ENCODE measurements at places on chromosomes 3 and 15.

- no peak for DNase-seq
These were observed 7.6 kb upstream of the MUSTN1 start for GRCh38 chr3:52842424-52842823.

- DNase-seq = no peak
These were observed 169.4 kb downstream of the FNDC3B start for GRCh38 chr3:172208586-172209332.

- DNase-seq = no peak
These were observed 27.0 kb downstream of the CCNL1 start for GRCh38 chr3:157132936-157133335.

DNA sequence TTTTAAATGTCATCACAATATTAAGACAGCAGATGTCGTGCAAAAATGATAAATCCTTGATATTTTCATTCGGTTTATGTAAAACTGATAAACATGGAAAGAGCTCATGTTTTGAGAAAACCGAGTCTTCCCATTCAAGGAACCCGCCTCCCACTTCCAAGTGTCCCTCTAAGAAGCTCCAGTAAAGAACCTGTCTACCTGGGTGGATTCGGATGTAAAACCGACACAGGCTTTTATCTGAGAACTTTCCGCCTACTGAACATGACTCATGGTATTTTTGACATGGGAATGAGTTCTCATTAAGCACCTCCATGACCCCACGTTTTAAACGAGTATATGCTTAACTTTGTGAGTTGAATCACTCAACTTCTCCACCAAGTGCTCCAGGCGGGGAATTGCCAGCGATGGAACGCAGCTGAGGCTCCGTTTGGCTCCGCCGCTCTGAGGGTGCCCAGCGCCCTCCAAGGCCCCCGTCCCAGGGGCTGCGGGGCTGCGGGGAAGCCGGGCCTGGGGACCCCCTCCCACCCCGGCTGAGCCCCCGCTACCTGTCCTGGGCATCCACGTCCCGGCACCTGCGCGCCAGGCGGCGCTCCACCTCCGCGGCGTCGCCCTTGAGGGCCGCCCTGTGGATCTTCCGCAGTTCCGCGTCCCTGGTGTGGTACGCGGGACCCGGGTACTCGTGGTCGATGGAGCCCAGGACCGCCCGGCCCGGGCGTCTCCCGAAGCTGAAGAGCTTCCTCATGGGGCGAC is 119.9 kb downstream of the LMLN start:
- DNase-seq = peak; percentile 9

DNA sequence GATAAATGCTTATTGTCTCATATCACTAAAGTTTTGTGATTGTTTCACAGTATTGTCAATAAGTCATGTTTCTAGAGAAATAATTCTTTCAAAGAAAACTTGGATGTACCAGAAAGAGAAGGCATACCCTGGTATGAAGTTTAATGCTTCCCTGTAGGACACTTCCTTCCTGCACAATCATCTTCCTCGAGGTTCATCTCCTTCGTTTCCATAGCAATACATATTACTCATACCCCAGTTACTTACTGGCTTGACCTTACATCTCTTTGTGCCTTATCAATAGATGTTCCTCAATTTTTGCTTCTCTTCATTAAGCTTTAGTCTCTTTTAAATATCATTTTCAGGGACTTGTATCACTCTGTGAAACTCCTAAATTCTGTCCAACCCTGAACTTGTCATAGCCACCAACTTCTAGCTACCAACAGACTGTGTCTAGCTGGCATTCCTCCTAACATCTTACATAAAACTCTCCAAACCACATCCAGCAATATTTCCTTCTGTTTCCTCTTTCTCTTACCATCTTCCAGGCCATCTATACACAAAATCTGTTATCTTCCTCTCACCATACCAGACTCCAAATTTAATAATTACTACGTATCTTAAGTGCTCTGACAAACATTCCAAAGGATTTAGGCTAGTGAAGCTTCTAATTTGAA is 134.3 kb downstream of the GADL1 start:
- DNase-seq = no peak

DNA sequence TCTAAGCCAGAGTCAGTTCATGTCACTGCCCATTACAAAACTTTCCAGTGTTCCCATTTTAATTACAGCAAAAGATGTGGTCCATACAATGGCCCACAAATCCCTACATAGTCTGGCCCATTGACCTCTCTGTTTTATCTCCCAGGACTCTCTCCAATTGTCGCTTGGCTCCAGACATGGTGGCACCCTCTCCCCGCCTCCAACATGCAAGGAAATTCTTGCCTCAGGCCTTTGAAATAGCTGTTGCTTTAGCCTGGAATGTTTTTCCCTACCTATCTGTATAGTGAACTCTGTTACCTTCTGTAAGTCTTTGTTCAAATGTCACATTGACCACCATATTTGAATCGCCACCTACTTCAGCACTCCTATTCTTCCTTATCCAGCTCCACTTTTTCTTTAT is 377.3 kb upstream of the MCTP2 start:
- DNase-seq = no peak

DNA sequence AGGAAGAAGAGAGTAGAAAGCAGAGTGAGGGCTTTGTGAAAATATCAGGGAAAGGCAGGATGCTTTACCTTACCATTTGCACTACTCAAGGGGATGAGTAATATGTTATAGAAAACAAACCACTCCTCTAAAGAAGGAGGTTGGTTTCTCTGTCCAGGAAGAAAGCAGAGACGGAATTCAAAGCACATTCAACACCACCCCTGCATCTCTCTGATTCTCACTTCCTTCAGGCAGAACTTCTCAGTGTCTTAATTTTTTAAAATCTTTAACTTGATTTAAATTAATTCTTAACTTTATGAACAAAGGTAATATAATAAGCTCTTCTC is 82.4 kb downstream of the NR2F2 start:
- no peak for DNase-seq

- DNase-seq = no peak
These were observed 276.7 kb downstream of the SLC9A9 start for GRCh38 chr3:143571548-143571947.

DNA sequence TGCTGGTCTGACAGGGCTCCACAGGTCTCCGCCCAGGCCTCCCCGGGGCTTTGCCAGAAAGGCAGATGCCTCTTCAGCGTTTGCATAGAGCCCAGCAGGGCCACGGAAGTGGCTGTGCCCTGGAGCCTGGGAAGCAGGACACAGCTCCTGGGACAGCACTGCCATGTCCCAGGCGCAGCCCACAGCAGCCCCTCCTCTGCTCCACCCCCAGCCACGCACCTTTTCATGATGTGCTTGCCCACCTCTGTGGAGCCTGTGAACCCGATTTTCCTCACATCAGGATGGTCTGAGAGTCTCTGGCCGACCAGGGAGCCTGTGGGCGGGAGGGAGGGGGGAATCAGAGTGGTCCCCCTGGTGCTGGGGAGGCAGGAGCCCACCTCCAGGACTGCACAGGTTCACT is 33.9 kb upstream of the SLC41A3 start:
- DNase-seq = no peak

- no peak for DNase-seq
These were observed 1.9 kb downstream of the NEIL1 start for GRCh38 chr15:75348562-75349350.

DNA sequence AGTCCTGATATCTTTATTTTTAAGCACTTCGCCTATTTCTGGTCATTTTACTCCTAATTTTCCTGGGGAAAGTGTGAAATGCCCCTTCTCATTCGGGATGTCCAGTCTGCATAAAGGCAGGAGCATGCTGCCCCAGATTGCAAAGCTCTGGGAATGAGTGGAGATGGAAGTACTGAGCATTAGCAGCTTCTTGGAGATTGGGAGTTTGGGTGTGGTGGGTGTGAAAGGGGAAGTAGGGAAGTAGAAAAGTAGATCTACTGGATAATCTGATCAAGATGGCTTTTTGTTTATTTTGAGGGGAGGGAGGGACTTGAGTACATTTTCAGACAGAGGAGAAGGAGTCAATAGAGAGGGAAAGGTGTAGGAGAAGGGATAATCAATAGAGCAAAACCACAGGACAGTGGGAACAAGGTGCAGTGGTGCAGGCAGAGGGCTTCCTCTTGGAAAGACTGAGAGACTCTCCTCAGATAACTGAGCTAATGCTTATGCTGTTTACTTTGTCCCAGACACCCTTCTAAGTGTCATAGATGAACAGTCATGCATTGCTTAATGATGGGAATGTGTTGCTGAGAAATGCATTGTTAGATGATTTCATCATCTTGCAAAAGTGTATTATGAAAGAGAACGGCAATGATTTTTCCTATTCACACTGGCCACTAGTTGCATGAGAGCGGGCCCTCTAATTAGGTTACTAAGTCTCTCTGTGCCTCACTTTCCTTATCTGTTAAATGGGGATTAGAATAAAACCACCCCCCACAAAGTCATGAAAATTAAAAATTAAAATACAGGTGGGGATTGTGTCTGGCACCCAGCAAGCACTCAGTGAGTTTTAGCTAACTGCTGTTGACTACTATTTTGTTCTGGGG is 45.5 kb downstream of the PHLDB2 start:
- DNase-seq = peak; percentile 73

GRCh38 chr3:128859630-128860029 is 19.8 kb upstream of the ACAD9 start:
- no peak for DNase-seq

DNA sequence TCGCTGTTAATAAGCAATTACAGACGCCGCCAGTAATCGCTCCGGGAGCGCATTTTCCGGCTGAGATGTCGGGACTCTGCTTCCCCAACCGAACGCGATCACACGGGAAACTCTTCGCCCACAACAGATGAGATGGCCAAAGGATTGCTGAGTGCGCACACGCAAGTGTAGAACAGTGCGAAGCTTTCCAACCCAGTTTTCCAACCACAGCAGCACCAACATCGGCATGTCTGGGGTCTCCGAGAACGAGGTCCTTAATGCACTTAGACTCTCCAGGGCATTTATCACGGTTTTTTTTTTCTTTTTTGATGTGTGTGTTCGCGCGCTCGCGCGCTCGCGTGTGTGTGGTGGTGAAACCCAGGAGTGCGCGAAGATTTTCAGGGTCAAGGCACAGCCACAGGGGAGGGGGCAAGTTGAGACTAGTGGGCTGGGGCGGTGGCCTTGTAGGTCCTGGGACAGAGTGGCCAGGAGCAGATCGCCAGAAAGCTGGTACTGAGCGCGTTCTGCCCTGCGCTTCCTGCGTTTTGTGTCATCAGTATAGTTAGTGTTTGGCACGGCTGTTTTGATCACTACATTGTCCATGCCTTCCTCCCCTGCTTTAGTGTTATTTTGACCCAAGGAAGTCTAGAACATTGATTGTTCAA is 1.8 kb upstream of the EOMES start:
- DNase-seq = no peak

DNA sequence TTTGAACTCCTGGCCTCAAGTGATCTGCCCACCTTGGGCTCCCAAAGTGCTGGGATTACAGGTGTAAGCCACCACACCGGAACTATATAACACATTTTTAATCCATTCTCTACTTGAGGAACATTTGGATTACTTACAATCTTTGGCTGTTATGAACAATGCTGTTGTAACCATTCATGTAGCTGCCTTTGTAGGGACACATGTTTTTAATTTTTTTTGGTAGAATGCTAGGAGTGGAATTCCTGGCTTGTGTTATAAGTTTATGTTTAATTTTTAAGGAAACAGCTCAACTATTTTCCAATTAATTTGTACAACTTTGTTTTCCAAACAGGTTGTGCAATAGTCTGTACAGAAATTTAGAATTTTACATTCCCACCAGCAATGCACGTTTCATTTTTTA is 51.7 kb downstream of the GPR149 start:
- no peak for DNase-seq

DNA sequence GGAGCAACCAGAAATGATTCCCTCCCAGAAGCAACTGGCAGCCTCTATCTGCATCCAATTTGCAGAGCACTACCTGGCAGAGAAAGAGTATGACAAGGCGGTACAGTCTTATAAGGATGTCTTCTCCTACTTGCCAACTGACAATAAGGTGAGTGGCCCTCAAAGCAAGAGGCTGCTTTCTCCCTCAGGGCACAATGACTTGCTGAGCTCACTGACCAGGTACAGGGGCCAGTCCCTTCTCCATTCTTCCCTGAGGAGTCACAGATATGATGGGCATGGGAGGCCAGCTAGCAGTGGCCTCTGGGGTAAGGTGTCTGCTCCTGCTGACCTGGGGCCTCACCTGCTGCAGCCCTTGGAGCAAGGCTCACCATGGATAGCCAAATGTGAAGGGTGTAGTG is 20.3 kb downstream of the CSRNP1 start:
- DNase-seq = no peak

- DNase-seq = no peak
These were observed 78.1 kb upstream of the PRICKLE2 start for GRCh38 chr3:64303401-64303800.

GRCh38 chr3:50221411-50222168 is 14.4 kb upstream of the GNAI2 start:
- DNase-seq = no peak

DNA sequence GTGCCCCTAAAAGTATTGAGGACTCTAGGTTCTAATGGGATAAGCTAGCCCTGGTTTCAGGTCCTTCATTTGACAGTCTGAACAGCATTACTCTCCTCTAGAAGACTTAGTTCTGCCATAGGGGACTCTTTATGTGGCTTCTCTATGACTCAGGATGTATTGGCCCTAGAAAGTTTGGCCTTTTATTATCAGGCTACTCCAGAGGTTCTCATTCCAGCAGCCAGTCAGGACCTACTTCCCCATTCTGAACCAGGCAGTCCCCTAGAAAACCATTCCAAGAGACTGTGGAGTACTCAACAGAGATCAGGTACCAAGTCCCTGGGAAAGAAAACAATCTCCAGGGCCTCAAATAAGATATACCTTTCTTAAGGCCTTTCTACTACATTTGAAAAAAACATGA is 157.9 kb upstream of the TSPAN3 start:
- DNase-seq = no peak

GRCh38 chr3:9809615-9810432 is at the start of gene TTLL3:
Gene TTLL3 (plus strand): TSS chr3:9810262. CDS start chr3:9810662, 400 bp downstream.
- DNase-seq = no peak

GRCh38 chr3:126274735-126275619 is 82.2 kb downstream of the KLF15 start:
- DNase-seq = no peak

- no peak for DNase-seq
These were observed 7.2 kb downstream of the FEZF2 start for GRCh38 chr3:62366126-62366484.

DNA sequence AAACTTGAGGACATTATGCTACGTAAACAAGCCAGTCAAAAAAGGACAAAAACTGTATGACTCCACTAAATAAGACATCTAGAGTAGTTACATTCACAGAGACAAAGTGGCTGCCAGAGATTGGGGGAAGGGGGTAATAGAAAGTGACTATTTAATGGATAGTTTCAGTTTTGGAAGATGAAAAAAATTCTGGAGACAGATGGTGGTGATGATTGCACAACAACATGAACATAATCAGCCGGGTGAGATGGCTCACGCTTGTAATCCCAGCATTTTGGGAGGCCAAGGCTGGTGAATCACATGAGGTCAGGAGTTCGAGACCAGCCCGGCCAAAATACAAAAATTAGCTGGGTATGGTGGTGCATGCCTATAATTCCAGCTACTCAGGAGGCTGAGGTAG is 40.6 kb downstream of the DPP8 start:
- DNase-seq = no peak

GRCh38 chr3:192307631-192308030 is 419.7 kb downstream of the FGF12 start:
- DNase-seq = no peak

- DNase-seq = no peak
These were observed 665.6 kb upstream of the NECTIN3 start for GRCh38 chr3:110405830-110406585.

- DNase-seq = no peak
These were observed 800.8 kb downstream of the MCTP2 start for GRCh38 chr15:95032156-95032555.
